ENCODE measurements at places on chromosomes 12 and 14. TPM values are rescaled to one million over a fixed set of nuclear protein-coding genes. Genes with fewer than 3 reads are reported as not detected.

The OVCH1 gene
- total RNA-seq, result 1.2 TPM

The OAS2 gene
- 2.0 TPM for total RNA-seq

The FAM186B gene
- total RNA-seq, result not detected

The HOXC9 gene
- not detected for total RNA-seq

The BDKRB1 gene
- not detected for total RNA-seq

The MYBPC1 gene
- 2.0 TPM for total RNA-seq

The CCDC177 gene
- total RNA-seq, result 6.9 TPM

The TMEM229B gene
- total RNA-seq, result 23.9 TPM

The TAS2R46 gene
- 12.3 TPM for total RNA-seq

The PKP2 gene
- 4.7 TPM for total RNA-seq

Data from occipital lobe (tissue), 3 donors.